Hematopoietic multipotent progenitor cell treated with erythropoietin and hydrocortisone succinate and interleukin-3 and kit ligand, for 17 days (in vitro differentiated cells): ENCODE measurements at places on chromosomes 1 and 21.

- DNase-seq: no peak
Observed at GRCh38 chr1:35605071-35605866, 32.2 kb downstream of the TFAP2E start.

GRCh38 chr1:51555866-51556619 lies 37.0 kb upstream of the EPS15 start:
- DNase-seq: no peak

DNA sequence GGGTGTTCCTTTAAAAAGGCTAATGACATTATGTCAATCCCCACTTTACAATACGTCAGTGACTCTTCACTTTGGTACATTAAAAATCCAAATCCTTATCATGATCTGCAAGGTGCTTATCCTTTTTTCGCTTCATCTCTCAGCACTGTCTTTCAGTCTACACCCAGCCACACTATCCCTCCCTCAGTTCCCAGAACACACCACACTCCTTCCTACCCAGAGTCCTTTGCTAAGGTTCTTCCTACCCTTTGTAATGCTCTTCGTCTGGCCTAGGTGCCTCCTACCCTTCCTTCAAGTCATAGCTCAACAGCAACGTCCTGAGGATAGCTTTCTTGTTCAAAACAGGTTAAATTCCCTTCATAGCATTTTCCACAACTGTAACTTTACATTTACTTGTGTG lies 152.6 kb downstream of the RERE start:
- DNase-seq: no peak

DNA sequence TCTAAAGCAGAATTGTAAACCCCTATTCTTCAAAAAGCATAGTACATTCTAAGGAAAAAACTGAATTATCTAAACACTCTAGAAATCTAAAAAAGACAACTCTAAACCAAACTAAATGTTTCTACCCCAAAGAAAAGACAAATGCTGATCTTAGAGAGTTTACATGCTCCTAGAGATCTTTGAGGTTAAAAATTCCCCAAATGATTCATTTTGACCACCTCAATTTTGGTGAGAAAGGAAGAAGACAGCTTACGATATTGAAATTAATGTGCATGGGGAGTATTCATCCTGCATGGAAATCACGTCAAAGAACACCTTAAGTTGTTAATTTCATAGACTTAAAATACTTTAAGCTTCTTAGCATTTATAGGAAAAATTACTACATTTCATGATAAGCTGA lies 377.8 kb upstream of the RUNX1 start:
- DNase-seq: no peak

GRCh38 chr1:172824209-172824608 lies 165.3 kb downstream of the FASLG start:
- no peak for DNase-seq

GRCh38 chr21:44301961-44302406 lies 2.1 kb downstream of the PFKL start:
- no peak for DNase-seq
